ENCODE measurements at places on chromosomes 7 and 10.

DNA sequence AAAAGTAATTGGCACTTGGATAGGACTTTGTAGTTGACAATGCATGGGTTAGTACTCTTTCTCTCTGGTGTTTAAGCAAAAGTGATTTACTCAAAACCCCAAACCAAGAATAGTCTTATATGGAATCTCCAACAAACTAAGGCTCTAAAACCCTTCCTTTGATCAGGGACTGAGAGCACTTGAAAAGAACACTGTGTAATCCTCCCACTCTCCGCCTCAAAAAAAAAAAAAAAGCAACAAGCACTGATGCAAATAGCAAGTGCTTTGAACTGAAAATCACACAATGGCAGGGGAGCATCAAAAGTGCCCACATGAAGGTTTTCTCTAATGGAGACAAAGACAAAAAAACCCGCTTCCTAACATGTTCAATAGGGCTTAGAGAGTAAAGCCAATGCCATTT is 467.9 kb upstream of the AUTS2 start:
- no peak for DNase-seq

DNA sequence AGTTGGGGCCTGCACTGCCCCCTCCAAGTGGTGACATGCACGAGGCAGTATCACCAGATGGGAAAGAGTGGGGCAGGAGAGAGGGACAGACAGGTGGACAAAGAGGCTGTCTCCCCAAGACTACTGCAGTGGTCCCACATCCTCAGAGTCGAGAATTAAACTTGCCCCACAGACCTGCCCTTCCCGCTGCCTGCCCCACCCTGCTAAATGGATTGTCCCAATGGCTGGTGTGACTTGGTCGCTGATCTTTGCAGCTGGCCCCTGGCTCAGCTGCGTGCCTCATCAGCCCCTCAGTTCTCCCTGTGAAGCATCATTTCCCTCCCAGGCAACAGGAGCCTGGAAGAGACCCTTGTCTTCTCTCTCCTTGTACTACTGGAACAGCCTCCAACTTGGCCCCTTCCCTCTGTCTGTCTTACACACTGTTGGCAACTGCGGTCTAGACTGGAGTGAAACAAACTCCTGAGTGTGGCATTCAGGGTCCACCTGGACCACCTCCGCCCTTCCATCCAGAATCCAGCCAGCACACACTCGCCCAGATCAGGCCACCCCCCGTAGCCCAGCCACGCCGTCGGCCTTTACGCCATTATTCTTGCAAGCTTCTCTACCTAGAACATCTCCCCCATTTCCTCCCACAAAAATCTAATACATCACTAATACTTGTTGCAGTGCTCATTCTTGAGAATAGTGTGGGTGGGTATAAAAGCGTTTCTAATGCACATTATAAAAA is 275.1 kb downstream of the CELF2 start:
- DNase-seq, result no peak

GRCh38 chr7:141660259-141660658 is 41.7 kb downstream of the DENND11 start:
- no peak for DNase-seq

- DNase-seq, result no peak
These were observed 15.5 kb downstream of the LZTS2 start for GRCh38 chr10:101014966-101015581.

DNA sequence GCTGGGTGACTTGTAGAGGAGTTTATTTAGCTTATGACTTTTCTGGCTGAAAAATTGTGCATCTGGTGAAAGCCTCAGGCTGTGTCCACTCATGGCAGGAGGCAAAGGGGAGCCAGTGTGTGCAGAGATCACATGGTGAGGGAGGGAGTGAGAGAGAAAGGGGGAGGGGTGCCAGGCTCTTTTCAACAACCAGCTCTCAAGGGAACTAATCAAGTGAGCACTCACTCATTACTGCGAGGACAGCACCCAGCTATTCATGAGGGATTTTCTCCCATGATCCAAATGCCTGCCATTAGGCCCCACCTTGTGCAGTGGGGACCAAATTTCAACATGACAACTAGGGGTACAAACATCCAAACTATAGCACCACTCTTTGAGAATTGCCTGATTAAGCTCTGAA is 590.2 kb downstream of the MAGI2 start:
- no peak for DNase-seq

DNA sequence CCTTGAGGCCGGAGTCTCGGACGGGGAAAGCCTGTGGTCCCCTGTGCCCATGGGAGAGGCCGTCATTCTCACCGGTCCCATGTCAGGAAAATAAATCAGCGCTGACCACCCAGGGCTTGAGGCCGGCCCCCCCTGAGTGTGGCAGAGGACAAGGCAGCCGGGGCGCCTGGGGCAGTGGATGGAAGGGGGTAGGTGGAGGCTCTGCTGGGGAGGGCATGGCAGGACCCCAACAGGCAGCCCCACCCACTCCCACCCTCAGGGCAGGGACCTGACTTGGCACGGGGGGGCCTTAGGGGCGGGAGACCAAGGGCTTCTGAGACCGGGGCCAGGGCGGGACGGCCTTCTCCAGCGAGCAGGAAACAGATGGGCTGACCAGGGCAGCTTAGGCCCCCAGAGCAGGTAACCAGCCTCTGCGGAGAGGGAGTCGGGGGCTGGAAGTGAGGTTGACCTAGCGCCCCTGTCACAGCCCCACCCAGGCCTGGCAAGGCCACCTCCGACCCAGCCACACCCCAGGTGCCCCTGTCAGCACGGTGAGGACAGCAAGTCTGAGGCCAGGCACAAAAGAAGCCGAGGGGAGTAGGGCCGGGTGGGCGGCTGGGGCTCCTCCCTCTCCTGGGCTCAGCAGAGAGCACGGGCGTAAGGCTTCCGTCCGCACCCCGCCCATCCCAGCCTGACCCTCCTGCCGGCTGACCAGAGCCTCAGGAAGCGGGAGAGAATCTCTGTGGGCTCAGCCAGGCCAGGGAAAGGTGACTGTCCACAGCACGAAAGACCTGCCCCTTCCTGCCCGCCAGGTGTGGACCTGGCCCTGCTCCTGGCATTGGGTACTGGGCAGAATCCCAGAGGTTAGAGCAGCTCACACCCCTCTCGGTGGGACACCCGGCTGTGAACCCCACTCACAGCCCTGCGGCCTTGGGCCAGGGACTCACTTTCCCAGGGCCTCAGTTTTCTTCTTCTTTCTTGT is 87.4 kb downstream of the FOXL3 start:
- no peak for DNase-seq

GRCh38 chr10:3681642-3682554 is 103.1 kb downstream of the KLF6 start:
- DNase-seq, result no peak

- no peak for DNase-seq
These were observed 76.9 kb downstream of the LRRC4 start for GRCh38 chr7:127954357-127954748.

- no peak for DNase-seq
These were observed 52.0 kb downstream of the KIF5B start for GRCh38 chr10:32004161-32004591.

GRCh38 chr7:21370283-21370982 is 57.5 kb upstream of the SP4 start:
- no peak for DNase-seq

DNA sequence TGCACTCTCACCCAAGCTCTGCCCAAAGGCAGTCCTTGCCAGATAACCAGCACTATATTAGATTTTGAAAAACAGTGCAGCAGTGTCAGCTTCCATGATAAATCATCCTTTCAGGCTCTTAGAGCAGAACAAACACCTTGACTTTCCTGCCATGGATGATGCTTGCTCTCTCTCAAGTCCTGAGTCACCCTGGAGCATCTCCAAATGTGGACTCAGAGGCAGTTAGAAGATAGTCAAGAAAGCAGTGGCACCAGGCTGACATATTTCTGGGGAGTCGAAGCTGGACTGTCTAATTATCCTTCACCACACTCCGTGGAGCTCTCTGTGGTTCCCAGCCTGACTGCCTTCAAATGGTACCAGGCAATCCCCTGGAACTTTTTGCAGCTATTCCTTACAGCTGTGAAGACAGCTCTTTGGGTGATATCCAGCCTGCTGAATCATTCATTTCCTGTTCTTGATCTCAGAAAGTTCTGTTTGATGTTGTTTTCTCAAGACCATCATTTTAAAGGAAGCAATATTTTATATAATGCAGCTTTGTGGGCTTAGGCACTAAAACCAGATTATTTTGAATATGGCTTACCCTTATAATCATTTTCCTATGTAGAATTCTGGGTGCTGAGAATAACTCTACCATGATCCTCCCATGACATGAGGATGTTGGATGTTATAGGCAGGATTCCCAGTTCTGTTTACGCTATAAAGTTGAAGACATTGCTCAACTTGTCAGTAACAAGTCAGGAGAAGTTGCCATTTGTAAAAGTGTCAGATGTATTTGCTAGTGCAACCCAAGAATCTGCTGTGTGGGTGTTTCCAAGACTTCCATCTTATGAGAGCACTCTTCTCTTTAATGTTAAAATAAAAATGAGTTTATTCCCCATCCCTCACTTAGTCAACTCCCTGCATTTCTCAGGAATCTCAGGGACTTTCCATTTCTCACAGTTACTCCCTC is 233.8 kb downstream of the C7orf25 start:
- no peak for DNase-seq

DNA sequence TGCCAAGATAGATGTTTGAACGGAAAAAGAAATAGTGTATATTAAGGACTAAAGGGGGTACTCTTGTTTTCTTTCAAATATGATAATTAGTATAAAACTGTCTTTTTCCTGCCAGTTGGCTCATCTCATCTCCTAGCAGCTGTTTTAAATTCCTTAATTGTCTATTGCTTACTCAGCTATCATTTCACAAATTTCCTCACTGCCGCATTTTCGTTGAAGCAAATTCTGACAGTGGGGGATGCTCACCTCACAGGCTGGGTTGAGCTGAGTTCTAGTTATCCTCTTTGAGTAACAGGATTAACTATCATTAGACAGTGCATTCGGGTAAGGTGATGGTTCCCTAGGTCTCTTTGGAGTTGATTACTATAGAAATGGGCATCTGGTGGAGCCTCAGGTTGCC is 592.0 kb downstream of the AUTS2 start:
- no peak for DNase-seq

DNA sequence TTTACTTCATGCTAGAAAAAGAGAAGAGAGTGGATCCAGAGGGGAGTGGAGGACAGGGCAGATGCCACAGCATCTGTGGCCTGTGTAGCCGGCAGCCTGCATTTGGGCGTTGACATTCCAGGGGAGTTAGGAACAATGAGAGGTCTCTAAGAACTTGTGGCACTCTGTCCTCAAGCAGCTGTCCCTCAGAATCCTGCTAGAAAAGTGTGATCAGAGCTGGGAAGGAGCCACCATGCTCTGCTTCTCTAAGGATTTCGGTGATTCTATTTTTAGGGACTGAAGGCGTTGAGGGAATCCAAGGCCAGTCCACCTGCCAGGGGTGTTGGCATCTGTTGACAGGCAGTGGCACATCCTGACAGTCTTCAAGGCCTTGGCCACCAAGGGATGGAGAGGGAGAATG is 7.6 kb downstream of the LRIT2 start:
- DNase-seq, result no peak

- DNase-seq, result no peak
These were observed 975.8 kb upstream of the AUTS2 start for GRCh38 chr7:68622500-68622899.

GRCh38 chr10:112343056-112343806 is 30.7 kb upstream of the ACSL5 start:
- DNase-seq, result no peak

GRCh38 chr10:92530891-92531535 is 42.9 kb downstream of the IDE start:
- DNase-seq, result no peak

GRCh38 chr7:132475669-132476116 is 100.6 kb downstream of the PLXNA4 start:
- no peak for DNase-seq

DNA sequence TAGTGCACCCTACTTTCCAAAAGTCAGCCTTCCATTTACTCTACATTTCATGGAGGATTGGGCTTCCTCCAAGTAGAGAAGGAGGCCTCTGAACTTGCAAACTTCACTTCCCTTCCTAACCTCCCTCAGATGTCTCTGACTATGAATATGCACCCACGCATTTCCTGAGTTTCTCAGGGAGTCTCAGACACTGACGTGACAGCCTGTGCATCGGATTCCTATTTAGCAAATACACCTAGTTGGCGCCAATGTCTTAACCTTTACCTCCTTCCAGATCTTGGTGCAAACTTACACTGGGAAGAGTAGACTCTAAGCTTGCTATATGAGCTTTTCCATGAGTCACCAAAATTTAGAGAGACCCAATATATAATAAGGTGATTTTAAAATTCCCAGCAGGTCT is 920.1 kb upstream of the AUTS2 start:
- no peak for DNase-seq

GRCh38 chr7:90621747-90622140 is 25.6 kb downstream of the CDK14 start:
- no peak for DNase-seq

DNA sequence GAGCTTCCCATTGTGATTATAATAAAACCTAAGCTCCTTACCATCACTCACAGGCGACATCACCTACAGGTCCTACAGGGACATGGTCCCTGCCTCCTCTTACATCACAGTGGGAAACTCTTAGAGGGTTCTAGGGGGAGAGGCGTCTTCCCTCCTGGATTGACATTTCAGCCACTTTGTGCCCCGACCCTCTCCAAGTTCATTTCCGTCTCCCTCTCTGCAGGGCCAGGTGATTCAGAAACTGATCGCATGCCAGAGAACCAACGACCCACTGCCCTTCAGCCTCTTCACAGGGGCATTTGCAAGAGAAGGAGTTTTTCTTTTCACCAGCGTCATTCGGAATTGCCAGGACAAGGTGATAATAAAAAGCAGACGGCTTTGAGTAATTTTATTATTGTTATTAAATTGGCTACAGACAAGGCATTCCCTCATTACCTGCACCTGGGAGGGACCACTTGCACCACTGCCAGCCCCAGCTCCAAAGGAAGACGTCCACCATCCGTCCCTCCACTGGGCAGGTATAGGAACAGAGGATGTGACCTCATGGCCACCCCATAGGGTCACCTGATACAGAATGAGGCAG is 85.8 kb upstream of the CUX1 start:
- no peak for DNase-seq

DNA sequence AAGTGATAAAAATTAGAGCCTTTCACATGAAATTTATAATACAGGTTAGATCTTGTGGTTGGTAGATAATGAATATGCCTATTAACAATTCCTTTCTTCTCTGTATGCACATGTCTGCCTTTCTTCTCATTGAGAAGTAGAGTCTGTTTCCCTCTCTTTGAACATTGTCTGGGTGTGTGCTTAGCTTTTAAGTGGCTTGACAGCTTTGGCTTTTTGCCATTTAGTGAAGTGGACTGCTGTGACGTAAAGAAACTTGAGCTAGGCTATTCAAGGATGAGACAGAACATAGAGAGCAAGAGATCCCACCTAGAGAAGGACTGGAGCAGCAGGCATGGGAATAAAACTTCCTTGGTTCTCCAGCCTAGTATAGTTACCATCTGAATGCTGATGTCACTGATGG is 996.7 kb upstream of the CELF2 start:
- no peak for DNase-seq

GRCh38 chr10:127851661-127852194 is 41.0 kb downstream of the CLRN3 start:
- DNase-seq, result no peak
